Stimulated activated CD4-positive, alpha-beta T cell treated with anti-CD3 and anti-CD28 coated beads, Interleukin-1b, Interleukin-23, amount 100 ng/mL, for 1 hour (primary cell): ENCODE measurements at places on chromosomes 16 and 17.

GRCh38 chr17:31269578-31269983, 27.5 kb downstream of the OMG start:
- DNase-seq = no peak

GRCh38 chr17:81832608-81833159, 407 bp downstream of the MCRIP1 start:
- no peak for DNase-seq

DNA sequence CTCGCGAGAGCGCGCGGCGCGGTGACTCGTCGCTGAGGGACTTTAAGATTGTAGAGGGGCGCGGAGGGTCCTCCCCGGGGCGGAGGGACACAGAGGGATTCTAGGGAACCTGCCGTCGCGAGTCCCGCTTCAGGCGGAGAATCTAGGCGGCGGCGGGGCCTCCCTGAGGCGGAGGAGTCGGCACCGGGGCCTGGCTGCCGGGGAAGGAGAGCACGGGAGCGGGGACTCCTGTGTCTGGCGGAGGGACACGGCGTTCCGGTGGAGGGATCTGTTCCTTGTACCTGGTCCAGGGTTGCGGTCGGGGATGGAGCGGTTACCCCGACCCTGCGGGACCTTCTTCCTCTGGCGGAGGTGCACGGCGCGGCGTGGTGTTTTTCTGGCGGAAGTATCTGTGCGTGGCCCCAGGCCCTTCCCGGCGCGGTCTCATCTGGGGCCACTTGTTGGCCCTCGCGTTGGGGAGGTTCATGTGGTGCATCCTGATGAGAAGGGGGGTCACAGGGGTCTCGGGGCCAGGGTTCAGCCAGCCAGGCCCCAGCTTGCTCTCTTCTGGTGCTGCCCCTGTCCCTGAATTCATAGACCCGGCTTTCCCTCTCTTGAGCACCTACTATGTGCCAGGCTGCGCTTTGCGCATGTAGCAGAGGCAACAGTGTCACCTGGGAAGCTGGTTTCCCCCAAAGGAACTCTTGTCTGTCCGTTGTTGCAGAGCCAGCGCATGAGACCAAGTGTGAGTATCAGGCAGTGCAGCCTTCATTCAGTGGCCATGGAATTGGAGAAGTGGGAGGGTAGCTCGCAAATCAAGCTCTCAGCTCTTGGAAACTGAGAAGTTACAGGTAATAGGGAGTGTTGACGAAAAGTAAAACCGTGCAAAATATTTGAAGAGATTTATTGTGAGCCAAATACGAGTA, 563 bp upstream of the ZKSCAN2 start:
- DNase-seq = peak; percentile 60

- DNase-seq = no peak
Observed at GRCh38 chr17:15289285-15290183, 24.4 kb upstream of the PMP22 start.

DNA sequence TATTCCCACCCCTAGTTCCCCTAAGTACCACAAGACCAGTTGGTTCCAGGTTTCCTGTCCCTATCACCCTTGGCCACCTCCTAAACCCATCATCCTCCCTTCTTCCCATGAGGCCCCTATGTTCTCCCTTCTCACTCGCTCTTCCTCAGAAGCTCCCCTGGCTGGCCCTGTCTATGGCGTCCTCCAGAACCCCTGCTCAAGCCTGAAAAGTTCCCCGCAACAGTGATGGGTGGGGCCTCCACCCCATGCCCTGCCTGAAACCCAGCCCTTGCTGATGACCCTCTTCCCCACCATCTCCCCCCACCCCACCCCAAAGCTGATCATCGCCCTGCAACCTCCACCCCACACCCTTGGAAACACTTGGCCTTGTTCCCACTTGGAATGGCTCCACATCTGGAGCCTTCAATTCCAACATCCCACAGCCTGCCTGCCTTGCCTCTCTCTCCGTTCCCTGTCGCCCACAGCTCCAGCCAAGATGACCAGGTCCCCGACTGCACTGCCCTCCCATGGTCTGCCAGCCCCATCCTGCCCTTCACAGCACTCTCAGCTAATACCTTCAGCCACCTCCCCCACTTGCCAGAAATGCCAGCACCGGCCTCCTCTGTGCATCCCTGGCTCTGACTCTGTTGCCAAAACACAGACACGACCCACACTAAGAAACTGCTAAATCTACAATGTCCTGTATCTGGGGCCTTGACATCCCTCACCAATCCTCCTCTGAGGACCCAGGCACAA, 10.5 kb downstream of the OSBPL7 start:
- no peak for DNase-seq

DNA sequence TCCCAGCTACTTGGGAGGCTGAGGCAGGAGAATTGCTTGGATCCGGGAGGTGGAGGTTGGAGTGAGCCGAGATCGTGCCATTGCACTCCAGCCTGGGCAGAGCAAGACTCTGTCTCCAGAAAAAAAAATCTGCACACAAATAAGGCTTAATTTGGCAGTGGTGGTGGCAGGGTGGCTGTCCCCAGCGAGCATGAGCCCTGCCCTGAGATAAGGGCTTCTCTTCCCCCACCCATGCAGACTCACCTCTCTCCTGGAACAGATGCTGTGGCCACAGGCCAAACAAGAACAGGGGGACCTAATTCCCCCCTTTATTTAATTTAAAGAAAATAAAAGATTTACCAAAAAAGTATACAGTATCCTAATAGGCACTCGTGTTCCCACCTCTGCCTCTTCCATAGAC, 157.2 kb downstream of the RAB11FIP4 start:
- no peak for DNase-seq

- DNase-seq = no peak
Observed at GRCh38 chr17:5823219-5823618, 238.9 kb upstream of the NLRP1 start.

- DNase-seq = no peak
Observed at GRCh38 chr16:8753416-8754054, 43.9 kb downstream of the TMEM186 start.

- no peak for DNase-seq
Observed at GRCh38 chr17:65143889-65144604, 6.9 kb downstream of the RGS9 start.
